ENCODE measurements at places on chromosomes 5 and 9.

DNA sequence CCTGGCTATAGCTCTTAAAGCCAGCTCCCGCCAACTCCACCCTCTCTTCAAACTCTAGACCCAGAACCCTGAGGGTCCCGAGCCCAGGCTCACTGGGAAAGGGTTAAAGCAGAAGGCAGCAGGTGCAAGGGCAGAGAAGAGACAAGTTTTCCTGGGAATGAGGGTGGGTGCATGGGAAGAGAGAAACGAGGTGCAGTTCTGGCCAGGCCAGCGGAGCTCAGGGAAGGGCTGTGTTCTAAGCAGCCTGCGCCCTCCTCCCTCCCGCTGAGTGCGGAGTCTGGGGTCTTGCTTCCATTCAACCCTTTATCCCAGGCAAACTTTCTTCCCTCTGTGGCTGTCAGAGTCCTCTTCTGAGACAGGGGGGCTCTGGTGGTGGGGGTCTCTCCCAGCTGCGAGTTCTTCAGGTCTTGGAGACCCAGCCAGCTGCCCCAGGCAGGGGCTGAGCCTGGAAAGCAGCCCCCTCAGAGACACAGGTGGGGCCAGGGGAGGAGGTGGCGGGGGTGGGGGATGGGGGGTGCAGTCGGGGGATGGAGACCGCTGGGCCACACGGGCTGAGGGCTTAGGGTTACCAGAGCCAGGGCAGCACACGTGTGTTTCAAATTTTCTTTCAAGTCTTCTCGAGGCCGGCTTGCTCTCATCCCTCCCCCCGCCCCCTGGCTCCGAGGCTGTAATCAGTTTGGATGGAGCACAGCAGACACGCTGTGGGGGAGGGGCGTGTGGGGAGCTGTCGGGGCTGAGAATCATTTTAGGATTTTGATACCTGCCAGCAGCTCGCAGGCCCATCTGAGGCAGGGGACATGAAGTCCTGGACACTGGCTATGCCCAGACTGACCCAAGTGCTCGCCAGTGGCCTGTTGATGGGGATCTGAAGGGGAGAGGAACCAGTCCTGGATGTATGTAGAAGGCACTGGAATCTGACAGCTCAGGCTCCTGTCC lies 169.6 kb upstream of the SMIM23 start:
- no peak for DNase-seq

GRCh38 chr5:115838885-115839518 lies 2.4 kb downstream of the ATG12 start:
- no peak for DNase-seq

DNA sequence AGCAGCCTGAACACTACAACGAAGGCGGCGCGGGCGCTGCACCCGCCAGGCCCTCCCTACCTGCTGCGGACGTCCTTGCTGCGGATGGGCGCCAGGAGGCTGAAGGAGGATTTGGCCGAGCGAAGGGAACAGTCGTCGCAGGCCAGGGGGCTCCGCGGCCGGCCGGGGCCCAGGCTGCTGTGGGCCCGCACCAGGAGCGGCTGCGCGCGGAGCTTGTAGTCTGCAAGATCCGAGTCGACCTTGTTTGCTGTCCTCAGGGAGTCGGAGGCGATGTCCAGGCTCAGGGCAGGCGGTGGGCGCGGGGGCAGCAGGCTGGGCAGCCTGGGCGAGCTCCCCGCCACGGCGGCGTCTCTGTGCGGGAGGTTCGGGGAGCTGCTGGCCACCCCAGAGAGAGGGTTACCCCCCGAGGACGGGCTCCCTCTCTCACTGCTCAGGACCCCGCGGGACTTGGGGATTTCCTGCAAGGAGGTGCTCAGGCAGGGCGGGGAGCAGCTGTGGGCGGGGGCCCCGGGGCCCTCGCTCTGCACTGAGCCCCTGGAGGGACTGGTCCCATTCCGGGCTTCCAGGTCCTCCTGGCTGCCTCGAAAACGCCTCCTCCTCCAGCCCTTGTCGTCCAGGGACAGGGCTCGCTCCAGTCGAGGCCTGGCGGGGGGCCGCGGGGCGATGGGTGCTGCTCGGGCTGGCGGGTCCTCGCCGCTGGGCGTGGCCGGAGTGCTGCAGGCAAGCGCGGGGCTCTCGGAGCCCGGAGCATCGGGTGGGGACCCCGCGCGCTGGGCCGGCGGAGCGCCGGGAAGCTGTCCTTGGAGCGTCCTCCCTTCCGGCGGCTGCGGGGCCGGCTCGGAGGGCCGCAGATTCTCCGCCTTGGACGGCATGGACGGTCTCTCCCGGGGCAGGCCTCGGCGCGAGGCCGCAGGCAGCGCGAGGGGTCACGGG lies 831 bp downstream of the INPP5E start:
- DNase-seq, result no peak

DNA sequence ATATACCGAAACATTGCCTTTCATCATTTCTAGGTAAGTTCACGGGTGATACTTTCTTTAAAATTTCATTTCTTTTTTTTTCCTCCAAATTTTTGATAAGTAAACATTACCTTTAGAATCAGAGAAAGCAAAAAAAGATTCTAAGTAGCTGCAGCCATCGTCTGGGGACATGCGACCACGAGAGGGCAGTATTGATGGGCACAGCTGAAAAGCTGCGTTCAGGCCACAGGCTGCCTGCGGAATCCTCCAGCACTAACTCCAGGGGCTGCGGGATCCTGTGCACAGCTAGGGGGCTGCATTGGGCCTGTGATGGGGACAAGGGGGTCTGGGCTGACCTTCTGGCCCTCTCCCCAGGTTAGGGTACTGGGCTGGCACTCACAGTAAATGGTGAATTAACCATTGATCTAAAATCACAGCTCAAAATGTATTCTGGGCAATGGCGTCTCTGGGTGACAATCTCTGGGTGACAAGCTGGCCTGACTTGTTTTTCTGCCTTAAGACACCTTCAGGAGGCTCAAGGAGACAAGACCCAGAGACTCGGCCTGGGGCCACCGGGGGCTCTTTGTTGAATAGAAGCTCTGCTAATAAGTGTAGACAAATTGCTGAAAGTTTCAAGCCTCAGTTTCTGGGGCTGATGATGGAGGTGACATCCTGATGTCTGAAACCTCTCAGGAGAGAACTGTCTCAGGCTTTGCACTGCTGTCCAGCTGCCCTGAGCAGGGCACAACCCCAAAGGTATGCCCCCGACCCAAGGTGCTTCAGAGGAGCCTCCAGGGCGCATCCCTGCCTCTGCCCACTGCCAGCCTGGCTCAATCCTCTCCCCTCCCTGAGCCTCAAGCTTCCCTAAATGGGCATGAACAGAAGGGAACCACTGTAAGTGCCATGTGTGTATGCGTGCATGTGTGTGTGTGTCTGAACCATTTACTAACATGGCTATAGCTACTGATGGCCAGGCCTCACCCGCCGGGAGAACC lies 44.3 kb upstream of the SARDH start:
- DNase-seq, result no peak

DNA sequence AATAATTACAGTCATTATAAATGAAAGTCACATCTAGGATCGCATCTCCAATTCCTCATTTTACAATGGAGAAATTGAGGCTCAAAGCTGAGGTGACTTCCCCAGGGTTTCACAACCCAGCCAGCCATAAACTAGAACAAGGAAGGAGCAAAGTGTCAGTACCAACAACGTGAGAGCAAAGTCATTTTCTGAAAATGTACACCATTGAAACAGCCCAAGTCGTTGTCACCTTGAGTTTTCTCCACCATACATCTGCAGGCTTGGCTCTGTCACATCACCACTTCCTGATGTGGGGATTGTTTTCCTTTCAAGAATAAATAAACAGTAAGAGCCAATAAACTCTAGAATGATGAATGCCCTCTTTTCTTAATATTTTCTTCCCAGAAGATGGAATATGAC lies 184.5 kb upstream of the PTGER4 start:
- no peak for DNase-seq

- DNase-seq, result no peak
Observed at GRCh38 chr9:130894546-130894945, 2.1 kb downstream of the QRFP start.

DNA sequence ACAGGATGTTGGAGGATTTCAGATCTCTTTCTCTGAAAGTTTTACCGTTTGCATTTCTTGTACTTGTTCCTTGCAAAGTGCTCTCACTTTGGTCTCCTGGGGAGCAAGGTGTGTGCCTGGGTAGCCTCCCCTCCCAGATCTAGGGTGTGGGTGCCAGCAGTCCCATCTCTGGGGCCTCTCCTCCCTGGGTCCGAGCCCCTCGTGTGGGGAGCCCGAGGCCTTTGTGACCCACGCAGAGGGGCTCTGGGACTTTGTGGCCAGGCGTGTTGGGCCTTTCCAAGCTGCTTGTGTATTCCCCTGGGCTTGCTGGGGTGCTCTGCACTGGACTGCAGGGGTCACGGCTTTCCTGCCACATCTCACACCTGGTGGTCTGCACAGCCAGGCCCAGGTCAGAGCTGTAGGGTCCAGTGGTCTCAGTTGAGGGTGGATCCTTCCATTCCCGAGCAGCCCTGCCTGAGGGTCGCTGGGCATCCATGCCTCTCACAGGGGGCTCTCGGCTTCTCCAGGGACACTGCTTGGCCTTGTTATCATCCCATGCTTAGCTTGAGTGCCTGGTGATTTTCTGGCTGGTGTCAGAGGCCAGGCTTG lies 96.3 kb downstream of the CACNA1B start:
- no peak for DNase-seq

DNA sequence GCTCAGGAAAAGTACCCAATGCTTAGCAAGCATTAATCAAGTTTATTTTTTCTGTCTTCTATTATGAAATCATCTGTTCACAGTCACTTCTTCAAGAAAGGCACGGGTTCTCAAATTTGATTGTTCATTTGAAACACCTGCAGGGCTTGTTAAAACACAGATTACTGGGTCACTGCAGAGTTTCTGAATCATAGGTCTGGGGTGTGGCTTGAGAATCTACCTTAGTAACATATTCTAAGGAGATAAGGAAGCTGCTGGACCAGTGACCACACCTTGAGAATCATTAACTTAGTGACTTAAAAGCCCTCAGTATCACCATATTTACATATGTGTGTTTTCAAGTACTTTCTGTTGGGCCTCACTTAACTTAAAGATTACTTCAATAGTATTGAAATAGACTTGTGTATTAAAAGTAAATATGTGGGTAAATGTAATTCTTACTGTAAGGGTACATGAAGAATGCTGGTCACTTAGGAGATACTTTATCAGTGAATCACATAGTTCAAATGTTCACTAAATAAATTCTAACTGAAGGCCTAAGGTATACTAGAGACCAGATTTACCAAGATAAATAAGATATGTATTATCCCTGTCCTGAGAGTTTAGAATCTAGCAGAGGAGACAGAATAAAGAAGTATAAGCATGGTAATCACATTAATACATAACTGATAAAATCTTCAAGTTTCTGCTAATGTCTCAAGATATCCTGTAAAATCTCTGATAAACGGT lies 1342.1 kb upstream of the C9orf72 start:
- no peak for DNase-seq

GRCh38 chr9:75117564-75117963 lies 29.2 kb downstream of the OSTF1 start:
- no peak for DNase-seq

DNA sequence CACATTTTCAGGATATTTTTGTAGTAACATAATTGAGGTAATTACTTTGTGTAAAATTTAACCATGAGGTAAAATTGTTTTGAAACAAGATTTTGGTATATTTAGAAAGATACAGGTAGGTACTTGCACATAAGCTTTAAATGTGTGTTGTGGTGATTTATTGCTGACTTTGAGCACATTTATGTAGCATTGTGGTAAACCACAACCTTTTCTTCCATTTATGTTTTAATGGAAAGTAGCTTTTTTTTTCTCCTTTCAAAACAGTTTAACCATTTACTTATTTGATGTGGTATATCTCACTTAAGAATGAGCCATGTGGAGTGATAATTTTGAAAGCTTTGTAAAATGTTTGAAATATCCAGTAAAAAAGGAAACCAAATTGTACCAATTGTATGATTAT lies 35.6 kb downstream of the FCHO2 start:
- no peak for DNase-seq

DNA sequence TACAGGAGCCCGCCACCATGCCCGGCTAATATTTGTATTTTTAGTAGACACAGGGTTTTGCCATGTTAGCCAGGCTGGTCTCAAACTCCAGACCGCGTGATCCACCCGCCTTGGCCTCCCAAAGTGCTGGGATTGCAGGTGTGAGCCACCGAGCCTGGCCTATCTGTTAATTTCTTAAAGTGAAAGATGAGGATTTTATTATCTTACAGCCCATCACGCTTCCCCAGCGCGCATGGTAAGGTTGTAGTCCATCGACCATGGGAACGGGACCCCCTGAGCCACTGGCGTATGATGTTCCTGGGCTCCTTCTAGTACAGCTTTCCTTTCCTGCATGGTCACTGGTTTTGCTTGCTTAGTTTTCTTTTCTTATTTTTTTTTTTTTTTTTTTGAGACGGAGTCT lies 8.7 kb downstream of the CDHR2 start:
- DNase-seq, result no peak

DNA sequence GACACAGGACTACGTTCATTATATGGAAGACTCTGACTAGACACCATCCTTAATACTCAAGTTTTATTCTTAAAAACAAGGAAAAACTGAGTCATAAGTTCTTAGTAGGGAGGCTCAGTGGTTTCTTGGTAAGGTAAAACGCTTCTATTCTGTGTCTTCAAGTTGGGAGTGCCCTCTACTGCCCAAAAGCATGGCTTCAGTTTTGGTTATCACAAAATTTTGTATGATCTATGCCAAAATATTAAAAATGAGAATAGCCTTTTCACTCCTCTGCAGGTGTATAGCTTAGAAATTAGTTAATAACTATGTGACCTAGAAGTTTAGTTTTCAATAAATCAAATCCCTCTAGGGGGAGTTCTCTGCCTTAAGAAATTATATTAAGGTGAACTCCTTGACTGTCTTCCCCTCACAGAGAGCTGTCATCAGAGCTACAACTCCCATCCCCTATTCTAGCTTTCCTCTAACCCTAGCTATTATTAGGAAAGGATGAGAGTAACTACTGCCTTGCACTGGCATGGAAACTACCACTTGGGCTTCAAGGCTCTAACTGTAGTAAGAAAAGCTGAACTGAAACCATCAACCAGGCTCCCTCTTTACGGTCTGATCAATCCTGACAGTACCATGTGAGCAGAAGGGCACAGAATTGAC lies 189.7 kb downstream of the GNAQ start:
- DNase-seq, result no peak

- no peak for DNase-seq
Observed at GRCh38 chr5:25863811-25864210, 1174.6 kb downstream of the CDH9 start.

DNA sequence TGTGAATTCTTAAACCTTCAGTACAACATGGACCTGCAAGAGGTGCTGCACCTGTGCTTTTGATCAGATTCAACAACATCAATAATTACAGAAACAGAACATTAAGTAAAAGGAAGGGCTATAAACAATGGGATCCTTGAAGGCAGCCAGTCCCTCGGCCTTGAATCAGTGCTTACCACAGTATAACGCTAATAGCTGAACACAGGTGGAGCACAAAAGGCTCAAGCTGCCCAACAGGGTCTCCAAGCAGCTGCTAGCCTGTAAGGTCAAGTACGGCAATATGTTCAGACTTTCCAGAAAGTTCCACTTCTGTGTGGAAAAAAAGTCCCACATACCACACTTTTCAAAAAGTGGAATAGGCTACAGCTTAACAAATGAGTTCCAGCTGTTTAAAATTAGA lies 61.9 kb upstream of the ITGA1 start:
- no peak for DNase-seq

- no peak for DNase-seq
Observed at GRCh38 chr5:10315201-10315600, 7.5 kb upstream of the CMBL start.

- no peak for DNase-seq
Observed at GRCh38 chr5:59185757-59186385, 603.0 kb downstream of the RAB3C start.

- no peak for DNase-seq
Observed at GRCh38 chr9:132056717-132057560, 22.7 kb downstream of the MED27 start.

GRCh38 chr5:106759581-106759980 lies 911.2 kb downstream of the EFNA5 start:
- DNase-seq, result no peak
